ENCODE measurements at places on chromosomes 3 and 15.

GRCh38 chr3:187551416-187551815, 118.8 kb downstream of the SST start:
- no peak for DNase-seq

GRCh38 chr3:187069857-187070516, 69.3 kb downstream of the RPL39L start:
- no peak for DNase-seq

GRCh38 chr15:59017449-59017848, 30.0 kb downstream of the RNF111 start:
- no peak for DNase-seq

- DNase-seq, result no peak
Observed at GRCh38 chr3:160532371-160532770, 33.0 kb downstream of the KPNA4 start.

GRCh38 chr3:140288595-140288994, 353.6 kb downstream of the CLSTN2 start:
- DNase-seq, result no peak

GRCh38 chr3:187954873-187955586, 198.9 kb upstream of the LPP start:
- DNase-seq, result no peak

DNA sequence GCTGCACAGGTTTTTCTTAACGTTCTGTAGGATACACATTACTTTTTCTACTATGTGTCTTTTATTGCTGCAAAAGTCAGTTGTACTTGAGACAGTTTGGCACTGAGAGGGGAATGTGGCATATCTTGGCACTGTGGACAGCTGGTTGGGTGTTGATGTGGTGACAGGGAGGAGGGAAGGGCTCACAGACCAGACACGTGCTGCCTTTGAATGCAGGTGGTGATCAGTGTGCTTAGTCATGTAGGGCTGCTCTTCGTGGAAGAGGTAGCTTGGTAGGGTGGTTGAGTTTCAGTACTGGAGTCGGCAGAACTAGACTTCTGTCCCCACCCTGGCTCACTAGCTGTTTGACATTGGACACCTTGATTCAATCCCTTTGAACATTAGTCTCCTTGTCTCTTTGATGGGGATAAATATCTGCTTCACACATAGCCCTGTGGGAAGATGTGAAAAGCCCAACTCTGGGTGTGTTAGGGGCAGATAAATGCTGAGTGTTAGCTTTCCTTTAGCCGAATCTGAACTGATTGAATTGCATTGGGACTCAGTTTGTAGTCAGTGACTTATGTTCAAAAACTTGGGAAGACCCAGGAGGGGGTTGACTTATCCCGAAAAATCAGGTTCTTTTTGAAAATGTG, 108.4 kb downstream of the PTPRG start:
- DNase-seq, result no peak

GRCh38 chr3:61829722-61830350, 268.5 kb downstream of the PTPRG start:
- DNase-seq, result no peak

DNA sequence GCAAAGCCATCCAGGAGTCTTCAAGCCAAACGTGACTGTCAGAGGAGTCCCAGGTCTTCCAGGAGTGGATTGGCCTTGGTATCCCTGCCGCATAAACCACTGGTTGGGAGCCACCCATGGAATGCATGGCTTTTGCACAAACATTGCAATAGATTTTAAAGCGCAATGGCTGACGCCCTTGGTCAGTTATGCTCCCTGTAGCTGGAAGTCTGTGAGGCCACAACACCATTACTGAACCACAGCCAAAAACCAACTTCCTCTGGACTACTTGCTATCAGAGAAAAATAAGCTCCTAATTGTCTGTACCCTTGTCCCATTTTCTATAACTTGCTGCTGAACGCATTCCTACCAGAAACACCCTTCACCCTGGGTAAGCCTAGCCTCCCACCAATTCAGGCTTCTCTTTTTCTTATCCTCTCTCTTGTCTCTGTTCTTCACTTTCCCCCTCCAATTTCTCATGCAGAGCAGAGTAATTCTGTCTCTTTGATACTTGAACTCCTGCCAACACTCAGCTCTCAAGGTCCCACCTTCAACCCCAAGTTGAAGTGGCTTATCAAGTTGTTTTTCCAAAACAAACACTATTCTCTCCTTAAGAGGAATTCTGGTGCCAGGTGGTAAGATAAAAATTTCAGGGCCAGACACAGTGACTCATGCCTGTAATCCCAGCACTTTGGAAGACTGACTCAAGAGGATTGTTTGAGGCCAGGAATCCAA, 176.4 kb upstream of the UBE2E1 start:
- DNase-seq, result no peak

DNA sequence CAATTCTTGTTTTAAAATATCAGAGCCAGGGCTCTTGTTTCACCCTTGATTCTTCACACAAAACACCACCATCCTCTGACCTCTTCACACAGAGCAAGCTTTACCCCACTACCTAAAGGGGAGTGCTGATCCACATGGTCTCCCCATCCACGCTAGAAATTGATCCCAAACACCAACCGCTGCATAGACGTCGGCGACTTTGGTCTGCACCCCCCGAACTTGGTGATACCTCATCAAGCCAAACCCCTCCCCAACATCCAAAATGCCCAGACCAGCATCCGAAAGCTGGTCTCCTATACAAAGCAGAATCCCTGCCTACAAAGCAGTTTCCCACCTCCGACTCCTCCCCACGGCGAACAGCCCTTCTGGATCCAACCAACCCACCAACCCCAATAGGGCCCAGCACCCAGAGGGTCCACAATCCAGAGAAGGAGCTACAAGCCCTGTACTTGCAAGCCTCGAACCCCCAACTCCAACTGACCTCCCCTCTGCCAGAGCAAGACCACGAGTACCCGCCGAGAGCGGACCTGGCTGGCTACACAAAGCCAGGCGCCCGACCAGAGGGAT, 25.8 kb upstream of the MTHFS start:
- no peak for DNase-seq

DNA sequence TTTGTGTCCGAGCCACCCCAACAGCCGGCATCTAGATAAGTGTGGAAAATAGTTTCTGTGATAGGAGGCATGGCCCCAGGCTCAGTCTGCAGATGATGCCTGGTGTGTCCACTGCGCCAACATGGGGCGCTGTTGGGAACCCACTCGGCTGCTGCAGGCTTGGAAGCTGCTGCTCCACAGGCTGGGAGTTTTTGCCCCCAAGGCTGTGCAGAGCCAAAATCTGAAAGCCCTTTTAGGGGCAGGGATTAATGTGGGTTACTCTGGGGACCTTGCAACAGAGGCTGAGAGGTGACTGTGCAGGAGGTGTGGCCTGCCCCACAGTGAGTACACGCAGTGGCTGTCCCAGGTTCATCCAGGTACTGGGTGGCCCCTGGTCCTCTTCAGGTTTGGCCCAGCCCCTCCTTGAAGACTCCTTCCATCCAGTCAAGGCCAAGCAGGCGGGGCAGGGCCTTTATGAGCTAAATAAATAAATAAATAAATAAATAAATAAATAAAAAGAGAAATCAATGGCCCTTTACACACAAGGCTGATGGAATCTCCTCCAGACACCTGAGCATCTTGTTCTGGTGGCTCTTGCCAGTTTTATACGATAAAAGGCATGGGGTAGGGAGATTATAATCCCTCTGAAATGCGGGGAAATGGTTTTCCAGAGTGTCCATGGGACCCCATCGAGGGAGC, 73.8 kb downstream of the AAGAB start:
- DNase-seq, result no peak

GRCh38 chr3:59660376-59660775, 610.6 kb upstream of the CFAP20DC start:
- no peak for DNase-seq

- DNase-seq, result no peak
Observed at GRCh38 chr3:119550192-119550910, 9.1 kb downstream of the CD80 start.

- DNase-seq, result no peak
Observed at GRCh38 chr15:70036585-70037291, 61.0 kb downstream of the TLE3 start.

DNA sequence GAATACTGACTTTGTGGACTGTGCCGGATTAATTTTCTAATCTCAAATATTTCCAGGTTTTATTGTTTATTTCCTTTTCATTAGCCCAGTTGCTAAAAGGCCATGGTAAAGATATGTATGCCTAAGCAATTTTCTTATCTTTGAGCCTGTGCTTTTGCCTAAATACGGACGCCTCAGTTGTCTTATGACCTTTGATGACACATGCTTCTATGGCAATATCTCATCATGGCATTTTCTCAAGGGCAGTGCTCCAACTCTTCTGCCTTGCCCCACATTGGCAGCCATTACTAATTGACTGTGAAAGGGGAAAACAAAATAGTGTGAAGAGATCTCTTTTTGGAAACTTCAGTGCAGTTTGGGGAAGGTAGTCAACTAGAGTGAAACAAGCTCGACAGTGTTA, 809.6 kb upstream of the NR2F2 start:
- DNase-seq, result no peak

- no peak for DNase-seq
Observed at GRCh38 chr15:71683411-71684274, 126.7 kb upstream of the NR2E3 start.

DNA sequence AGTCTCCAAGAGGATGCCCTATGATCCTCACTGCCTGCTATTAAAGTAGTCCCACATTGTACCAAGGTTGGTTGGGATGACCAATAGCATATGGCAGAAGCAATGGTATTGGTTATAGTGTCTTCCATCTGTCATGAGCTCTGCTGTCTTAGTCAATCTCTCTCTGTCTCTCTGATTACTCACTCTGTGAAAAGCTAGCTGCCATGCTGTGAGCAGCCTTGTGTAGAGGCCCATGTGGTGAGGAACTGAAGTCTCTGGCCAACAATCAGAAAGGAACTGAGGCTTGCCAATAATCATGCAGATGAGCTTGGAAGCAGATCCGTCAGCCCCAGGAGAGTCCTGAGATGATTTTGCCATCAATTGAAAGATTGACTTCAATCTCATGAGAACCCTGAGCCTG, 60.3 kb upstream of the CFAP161 start:
- no peak for DNase-seq

GRCh38 chr3:185423178-185423577, 60.2 kb downstream of the MAP3K13 start:
- no peak for DNase-seq

- no peak for DNase-seq
Observed at GRCh38 chr3:141365201-141365600, 3.1 kb upstream of the ZBTB38 start.

DNA sequence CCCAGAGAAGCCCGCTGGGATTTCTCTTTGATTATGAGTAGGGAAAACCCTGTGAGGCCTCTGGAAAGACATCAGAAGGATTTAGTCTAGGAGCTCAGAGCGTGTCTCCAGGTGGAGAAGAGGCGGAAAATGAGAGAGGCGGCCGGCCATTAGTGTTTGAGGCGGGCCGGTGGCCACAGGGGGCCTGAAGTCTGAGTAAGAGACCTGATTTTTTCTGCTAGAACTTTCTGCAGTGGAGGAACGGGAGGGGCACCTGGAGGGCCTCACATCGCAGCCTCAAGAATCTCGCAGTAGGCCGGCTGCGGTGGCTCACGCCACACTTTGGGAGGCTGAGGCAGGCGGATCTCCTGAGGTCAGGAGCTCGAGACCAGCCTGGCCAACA, 28.5 kb downstream of the KLHDC8B start:
- DNase-seq, result no peak

DNA sequence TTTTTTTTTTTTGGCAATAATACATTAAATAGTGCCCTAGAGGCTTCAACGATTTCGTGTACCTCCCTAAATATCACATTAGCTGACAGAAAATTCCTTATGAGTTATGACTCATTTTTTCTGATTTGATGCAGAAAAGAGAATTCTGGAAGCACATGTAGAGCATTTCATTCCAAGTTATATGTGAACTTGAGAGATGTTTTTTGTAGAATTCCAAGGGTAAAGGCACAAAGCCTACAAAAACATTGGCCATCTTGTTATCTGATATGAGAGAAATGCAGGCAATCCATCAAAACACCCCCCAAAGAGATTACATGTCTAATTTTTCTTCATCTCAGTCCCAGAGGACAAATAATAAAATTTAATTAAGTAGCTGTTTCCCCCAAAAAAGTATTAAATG, 6.7 kb upstream of the PFN2 start:
- no peak for DNase-seq

DNA sequence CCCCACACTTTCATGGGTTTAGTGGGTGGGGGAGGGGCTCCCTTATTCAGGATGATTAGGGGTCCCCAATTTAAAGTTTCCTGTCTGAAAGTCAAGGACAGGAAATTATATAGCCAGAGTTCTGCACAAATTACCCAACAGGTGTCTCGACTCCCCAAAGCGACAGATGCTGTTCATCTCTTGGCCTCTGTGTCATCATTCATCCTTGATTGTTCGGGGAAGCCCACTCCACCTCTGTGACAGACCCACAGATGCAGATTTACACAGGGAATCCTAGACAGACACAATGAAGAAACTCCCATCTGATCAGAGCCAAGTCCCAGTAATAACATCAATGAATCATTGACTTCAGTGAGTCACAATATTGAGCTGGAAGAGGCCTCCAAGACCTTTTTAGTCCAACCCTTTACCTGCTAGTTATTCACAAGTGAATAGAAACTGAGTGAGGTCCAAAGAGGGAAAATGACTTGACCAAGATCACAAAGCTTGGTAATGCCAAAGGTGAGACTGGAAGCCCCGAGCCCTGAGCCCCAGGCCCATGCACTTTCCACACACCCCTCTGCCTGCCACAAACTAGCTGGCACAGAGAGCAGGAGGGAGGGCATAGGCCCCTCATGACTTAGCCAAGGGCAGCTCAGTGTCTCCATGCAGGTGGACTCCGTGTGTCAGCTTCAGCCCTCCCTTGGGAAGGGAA, 7.9 kb upstream of the SRP14 start:
- no peak for DNase-seq

- DNase-seq, result no peak
Observed at GRCh38 chr3:193665370-193665989, 72.5 kb downstream of the OPA1 start.

- no peak for DNase-seq
Observed at GRCh38 chr3:149216193-149216869, 5.3 kb downstream of the CP start.

DNA sequence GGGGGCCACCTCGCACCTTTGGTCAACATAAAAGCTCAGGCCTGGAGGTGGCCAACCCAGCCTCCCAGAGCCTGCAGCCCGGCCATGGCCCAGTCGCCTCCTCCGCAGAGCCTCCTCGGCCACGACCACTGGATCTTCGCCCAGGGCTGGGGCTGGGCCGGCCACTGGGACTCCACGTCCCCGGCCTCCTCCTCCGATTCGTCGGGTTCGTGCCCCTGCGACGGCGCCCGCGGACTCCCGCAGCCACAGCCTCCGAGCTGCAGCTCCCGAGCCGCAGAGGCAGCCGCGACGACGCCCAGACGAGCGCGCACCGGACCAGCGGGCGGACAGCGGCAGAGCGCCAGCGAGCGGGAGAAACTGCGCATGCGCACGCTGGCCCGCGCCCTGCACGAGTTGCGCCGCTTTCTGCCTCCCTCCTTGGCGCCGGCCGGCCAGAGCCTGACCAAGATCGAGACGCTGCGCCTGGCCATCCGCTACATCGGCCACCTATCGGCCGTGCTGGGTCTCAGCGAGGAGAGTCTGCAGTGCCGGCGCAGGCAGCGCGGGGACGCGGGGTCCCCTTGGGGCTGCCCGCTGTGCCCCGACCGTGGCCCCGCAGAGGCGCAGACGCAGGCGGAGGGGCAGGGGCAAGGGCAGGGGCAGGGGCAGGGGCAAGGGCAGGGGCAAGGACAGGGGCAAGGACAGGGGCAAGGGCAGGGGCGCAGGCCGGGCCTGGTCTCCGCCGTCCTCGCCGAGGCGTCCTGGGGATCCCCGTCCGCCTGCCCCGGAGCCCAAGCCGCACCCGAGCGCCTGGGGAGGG, at the start of gene MESP2:
Gene MESP2, plus strand, starts transcription at position 59 of the 799 bp plus-strand sequence. Its CDS starts 26 bp downstream, at position 85.
- peak; percentile 60 for DNase-seq

Data from stimulated activated CD4-positive, alpha-beta T cell treated with anti-CD3 and anti-CD28 coated beads, Interleukin-4, amount 100 ng/mL, for 4 hours (primary cell).